OCI-LY7 (cell line): ENCODE measurements at places on chromosomes 12 and 14. TPM values are rescaled to one million over a fixed set of nuclear protein-coding genes. Genes with fewer than 3 reads are reported as not detected.

GRCh38 chr12:132445884-132446632 is 43.9 kb upstream of the FBRSL1 start:
- peak; percentile 93 for DNase-seq

DNA sequence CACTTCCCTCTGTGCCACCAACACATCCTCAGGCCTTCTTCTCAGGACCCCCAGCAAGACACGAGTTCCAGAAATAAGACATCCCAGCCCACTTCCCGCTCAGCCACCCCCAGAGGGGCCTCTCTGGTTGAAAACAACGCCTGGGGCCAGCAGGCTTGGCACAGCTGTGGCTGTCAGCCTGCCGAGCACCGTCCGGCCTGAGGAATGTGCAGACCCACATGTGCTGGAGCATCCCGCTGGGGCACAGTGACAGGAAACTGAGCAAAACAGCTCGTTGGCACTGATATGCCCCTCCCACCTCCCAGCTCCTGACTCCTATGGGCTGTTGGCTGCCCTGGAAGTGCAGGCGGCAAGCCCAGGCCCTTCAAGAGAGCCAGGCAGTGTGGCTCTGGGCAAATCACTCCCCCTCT is 1.4 kb downstream of the SYNE3 start:
- no peak for DNase-seq

DNA sequence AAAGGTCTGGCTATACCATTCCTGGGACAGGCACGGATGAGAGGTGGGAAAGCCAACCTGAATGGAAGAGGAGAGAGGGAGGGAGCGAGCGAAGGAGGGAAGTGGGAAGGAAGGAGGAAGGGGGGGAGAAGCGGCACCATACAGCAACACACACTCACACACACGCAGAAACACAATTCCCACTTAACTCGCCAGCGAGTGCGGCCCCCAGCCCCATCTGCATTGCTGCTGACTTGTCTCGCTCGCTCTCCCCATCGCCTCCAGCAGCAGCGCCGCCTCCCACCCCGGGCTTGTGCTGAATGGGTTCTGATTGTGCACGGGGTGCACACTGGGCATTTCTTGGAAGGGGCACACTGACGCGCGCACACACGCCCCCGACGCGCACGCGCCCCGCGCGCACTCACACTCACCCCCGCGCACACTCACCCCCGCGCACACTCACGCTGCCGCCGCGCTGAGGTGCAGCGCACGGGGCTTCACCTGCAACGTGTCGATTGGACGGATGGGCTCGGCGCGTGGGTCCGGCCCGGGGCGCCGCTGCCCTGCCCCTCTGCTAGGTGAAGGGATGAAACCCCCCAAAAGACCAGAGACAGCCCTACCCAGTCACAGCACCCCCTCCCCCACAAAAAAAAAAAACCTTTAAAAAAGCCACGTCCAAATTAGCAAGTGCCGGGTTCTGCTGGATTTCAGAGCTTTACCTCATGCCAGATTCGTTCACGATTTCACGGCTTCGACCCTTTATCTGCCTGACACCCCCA is 685 bp downstream of the GRIN2B start:
- no peak for DNase-seq

GRCh38 chr12:68154779-68155178 is 4.8 kb downstream of the IFNG start:
- DNase-seq = no peak

- DNase-seq = no peak
Observed at GRCh38 chr12:19095331-19095730, 34.2 kb upstream of the PLEKHA5 start.

DNA sequence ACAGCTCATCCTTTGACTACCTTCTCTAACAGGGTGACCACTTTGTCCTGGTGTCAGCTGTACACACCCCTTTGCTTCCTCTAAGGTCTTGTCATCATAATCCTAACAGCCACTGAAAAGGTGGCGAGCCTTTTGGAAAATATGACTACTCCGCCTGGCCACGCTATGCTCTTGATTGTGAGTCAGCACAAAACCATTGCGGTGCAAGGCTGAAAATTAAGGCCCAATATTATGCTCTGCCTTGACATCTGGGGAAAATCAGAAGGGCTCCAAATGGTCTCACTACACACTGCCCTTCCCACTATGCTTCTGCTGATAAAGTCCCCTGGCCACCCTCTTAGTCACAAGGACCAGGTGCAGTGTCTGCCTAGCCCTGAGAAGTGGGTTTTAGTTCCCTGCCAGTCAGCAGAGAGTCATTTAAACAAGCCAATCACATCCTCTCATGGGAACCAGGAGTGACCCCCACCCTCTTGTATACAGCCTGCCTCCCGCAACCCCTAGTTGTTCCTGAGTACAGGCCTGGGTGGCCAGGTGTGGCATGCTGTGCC is 34.3 kb downstream of the FGD6 start:
- no peak for DNase-seq

GRCh38 chr12:101969-102878 is 35.7 kb downstream of the IQSEC3 start:
- DNase-seq = peak; percentile 25

DNA sequence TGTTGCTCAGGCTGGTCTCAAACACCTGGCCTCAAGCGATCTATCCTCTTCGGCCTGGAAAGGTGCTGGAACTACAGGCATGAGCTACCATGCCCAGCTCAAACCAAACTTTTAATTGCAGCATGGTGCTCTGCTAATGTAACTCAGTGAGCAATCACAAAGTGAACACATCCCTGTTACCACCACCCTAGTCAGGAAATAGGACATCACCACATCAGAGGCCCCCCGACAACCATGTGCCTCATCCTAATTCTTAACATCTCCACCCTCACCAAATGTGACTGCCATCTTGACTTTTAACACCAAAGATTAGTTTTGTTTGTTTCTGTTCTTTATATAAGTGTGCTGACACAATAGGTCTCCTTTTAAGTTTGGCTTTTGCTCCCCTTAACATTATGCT is 22.8 kb upstream of the SDR39U1 start:
- DNase-seq = no peak

DNA sequence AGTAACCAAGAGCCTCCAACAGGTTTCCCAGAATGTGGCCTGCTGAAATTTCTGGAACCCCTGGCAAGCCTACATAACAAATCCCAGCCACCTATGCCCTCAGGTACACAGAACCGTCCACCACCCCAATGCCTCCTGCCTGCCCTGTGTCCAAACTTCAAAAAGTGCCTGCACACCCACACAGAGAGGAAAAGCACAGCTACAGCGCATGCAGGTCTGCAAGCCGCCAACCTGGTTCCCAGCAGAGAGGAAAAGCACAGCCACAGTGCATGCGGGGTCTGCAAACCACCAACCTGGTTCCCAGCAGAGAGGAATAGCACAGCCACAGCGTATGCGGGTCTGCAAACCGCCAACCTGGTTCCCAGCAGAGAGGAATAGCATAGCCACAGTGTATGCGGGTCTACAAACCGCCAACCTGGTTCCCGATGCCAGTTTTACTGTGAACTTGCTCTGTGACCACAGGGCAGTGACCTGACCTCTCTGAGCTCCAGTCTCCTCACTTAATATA is 113.5 kb downstream of the SCARB1 start:
- DNase-seq = no peak

GRCh38 chr14:35159742-35160409 is 37.5 kb downstream of the PRORP start:
- no peak for DNase-seq

DNA sequence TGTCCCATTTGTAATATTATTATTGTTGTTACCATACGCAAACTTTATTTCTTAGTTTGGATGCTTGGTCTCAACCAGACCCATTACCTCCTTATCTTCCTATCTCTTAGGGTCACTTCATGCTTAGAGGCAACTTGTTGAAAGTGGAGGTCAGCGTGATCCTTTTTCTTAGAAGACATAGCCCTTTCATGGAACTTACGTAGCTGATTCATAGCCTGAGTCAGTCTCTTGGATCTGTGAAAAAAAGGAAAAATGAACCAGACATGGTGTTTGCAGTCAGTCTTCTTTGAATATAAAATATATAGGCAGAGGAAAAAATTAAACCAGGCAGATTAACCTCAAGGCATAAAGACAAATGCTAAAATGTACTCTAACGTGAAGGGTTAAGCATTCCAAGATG is 613.7 kb downstream of the DIO2 start:
- DNase-seq = no peak

- DNase-seq = peak; percentile 10
Observed at GRCh38 chr12:43501703-43502102, 50.3 kb downstream of the ADAMTS20 start.

DNA sequence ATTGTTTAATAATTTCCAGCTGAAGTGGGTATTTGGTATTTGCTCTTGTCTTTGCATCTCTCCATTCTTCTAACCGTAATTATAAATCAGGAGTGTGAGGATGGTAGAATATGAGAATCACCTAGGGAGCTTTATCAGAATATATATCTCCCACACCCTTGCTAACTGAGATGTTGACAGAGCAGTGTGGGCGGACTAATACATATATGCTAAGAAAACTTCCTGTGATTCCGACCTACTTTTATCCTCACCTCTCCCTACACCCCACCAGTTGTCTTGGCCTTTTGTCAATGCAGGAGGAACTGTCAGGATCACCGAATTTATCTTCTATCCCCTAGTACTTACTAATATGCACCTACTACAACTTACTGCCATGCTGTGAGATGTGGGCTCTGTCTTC is 14.7 kb upstream of the GNPNAT1 start:
- DNase-seq = no peak

DNA sequence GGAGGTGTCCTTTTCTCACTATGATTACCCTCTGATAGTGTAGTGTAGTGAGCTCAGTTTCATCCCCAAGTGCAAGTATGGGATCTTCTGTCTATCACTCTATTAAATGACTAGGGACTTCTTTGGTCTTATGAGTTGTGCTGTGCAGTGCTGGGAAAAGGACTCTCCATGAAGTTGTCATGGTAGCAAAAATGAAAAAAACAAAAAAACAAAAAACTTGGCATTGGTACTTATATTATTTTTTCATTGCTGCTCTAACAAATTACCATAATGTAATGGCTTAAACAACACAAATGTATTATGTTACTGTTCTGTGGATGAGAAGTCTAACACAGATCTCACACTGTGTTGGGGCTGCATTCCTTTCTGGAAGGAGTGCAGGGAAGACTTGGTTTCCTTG is 393.1 kb upstream of the NOVA1 start:
- DNase-seq = no peak

DNA sequence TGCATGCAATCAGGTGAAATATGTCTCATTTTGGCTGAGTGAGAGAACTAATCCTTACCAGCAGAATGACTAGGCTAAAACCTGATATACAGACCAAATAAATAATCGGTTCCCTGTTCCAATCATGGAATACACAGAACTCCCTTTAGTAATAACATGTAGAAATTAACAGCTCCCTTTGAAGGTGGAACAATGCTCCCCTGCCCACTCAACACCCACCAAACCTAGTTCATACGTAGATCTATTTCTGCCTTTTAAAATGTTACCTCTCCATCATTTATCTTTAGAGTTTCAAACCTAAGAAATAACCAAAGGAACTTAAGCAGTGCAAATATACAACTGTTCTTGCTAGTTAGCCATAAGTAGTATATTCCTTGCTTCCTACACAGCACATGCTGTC is 153.7 kb upstream of the ABCD2 start:
- no peak for DNase-seq

- no peak for DNase-seq
Observed at GRCh38 chr14:72812292-72812851, 81.5 kb downstream of the DPF3 start.

DNA sequence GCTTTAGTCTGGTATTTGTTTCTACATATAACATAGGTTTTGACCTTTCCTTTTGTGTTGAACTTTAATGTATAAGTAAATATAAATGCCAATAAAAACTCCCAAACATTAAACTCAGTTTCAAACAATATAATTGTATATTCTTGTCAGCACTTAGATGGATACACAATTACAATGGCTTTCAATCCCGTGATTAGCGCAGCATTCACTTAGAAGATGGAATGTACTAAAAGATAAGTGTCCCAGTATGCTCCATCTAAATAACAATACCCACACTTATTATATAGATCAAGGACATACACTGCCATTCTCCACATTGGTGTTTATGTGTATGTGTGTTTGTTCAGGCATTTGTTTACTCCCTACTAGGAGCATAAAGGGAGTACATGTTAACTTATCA is 193.1 kb downstream of the SOX5 start:
- DNase-seq = no peak

DNA sequence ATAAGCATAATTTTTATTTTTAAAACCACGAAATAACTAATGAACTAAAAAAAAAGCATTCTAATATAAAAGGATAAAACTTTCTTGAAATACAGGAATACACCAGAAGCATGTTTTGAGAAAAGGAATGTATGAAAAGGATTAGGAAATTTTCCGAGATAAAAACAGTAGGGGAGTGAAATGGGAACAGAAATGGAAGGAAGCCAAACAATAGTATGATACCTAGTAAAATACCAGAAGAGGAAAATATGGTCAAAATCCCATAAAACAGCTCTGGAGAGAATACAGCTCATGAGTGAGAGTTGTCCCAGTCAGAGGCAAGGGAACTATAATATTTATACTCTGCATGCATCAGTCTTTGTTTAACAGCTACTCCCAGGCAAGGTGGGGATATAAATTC is 1016.2 kb downstream of the SLC6A15 start:
- no peak for DNase-seq

GRCh38 chr12:101902641-101903040 is 25.3 kb downstream of the DRAM1 start:
- DNase-seq = no peak

GRCh38 chr14:37232907-37233481 is 35.3 kb downstream of the MIPOL1 start:
- DNase-seq = peak; percentile 21

DNA sequence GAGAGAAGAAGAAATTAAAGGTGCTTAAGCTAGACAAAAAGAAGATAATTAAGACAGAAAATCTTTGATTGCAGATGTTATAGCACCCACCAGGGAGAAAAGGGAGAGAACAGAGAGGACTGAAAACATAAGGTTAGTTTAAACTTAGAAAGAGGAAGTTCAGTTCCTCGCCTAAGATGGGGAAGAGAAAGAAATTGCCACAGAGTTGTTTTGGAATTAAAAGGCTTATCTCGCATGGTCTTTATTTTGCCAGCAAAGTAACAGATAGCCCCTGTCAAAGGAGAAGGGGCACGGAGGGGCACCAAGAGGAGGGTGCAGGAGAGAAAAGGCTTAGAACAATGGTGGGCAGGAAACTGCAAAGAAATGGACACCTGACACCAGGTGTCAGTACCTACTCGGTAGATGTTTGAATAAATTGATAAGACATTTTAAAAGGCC is 17.8 kb upstream of the OXA1L start:
- DNase-seq = peak; percentile 67

DNA sequence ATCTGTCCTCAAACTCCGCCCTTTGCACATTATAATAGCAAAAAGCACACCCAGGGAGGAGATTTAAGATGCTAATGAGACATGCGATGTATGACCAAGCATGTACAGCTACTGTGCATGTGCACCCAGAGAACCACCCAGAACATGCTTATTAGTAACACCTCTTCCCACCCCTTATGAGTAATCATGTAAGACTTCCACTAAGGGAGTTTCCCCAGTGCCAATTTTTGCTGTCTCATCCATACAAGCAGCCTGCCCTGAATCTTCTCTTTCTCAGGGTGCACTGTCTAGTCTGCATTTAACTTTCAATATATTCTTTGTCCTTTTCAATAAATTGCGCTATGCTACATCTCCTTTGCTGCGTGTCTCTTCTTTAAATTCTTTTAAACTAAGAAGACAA is 830.0 kb upstream of the NOVA1 start:
- no peak for DNase-seq

GRCh38 chr12:103457471-103457870 is 38.3 kb downstream of the C12orf42 start:
- no peak for DNase-seq

The RNF212B gene
- total RNA-seq = not detected in 2 replicates

The EPS8 gene
- total RNA-seq = 0.44 and 0.61 TPM in 2 replicates

The HCAR2 gene
- not detected in 2 replicates for total RNA-seq

The ABCC9 gene
- not detected in 2 replicates for total RNA-seq

The RFX4 gene
- total RNA-seq = not detected in 2 replicates

The PIWIL1 gene
- not detected in 2 replicates for total RNA-seq

The ACYP1 gene
- 65.0 and 80.9 TPM in 2 replicates for total RNA-seq
